ENCODE measurements at places on chromosomes 1 and 21.

- DNase-seq: peak; percentile 54
Observed at GRCh38 chr1:201022820-201023516, 546 bp downstream of the KIF21B start.

DNA sequence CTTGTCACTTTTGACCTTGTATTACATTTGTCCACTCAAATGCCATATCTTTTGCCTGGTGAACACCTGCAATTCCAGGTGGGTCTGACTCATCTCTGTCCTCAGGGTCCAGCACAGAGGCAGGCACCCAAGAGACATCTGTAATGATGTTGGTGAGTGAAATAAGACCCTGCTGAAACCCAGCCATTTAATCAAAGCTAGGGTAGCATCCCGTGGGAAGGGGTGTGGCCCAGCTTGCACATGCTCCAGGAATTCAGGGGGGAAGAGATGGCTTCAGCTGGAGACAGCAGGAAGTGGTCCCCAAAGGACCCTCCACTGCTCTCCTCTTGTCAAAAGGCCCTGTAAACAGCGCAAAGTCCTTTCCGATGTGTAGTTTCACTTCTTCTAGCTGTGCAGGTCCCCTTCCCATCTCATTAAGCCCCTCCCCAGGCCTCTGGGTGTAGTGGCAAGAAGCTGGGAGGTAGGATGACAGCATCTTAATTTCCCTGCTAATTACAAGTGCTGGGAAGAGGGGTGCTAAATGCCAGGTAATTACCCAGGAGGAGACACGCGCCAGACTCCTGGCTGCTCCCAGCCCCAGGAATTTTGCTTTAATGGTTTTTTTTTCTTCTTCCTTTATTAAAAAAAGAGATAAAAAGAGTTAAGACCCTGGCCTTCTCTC is 54.4 kb upstream of the TRABD2B start:
- no peak for DNase-seq

DNA sequence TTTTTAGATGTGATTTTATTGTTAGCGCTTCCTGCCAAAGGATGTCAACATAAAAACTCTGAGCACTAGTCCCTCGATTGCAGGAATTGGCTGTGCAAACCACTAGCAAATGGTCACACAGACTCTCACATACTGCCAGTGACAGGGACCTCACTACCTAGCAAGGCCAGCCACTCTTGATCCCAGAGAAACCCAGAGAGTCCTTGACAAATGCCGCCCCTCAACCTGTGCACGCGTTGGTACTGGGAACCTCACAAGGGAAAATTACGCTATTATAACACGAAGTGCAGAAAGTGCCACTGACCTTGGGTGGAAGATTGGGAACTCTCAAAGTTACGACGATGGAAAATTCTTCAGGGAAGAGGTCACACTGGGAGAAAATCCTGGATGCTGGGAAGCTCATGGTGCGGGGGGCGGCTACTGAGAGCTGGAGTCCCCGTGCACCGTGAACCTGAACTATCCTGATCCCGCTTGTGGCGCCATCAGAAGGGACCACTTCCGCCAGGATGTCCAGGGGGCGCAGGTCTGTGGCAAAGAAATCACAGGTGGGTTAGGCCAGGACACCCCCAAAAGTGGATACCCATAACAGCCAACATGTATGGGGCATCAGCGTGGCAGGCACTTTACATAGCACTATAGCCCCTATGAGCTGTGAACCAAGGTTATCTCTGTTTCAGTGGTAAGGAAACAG is 5.9 kb upstream of the KRTAP10-4 start:
- DNase-seq: no peak

DNA sequence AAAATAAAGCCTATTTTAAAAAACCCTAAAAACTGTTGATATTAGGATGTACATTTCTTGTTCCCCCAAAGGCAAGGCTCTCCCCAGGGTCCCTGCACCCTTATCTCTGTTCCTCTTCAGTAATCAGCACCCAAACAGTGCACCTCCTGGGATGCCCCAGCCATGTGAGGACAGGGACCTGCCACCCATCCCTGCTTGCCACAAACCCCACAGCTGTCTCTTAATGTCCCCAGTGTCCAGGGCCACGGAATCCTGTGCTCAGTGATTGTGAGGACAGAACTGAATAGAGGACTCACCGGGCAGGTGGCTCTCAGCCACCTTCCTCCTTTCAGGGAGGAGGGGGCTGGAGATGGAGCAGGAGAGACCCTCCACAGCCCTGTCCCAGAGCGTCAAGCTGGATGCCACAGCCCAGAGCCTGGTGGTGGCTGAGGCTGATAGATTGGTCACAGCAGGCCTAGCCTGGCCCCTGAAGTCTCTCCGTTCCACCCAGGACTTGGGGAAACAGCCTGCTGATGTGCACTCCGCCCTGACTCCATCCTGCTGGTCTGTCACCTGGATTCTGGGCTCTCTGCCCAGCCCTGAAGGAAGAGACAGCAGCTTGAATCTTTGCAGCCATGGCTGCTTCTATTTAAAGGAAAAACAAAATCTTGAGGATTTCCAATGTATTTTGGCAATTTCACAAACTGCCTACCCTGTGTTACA is 23.1 kb downstream of the RNF187 start:
- no peak for DNase-seq

GRCh38 chr1:179510038-179510437 is 65.7 kb downstream of the NPHS2 start:
- DNase-seq: no peak

- no peak for DNase-seq
Observed at GRCh38 chr1:214581785-214582184, 21.2 kb upstream of the CENPF start.

DNA sequence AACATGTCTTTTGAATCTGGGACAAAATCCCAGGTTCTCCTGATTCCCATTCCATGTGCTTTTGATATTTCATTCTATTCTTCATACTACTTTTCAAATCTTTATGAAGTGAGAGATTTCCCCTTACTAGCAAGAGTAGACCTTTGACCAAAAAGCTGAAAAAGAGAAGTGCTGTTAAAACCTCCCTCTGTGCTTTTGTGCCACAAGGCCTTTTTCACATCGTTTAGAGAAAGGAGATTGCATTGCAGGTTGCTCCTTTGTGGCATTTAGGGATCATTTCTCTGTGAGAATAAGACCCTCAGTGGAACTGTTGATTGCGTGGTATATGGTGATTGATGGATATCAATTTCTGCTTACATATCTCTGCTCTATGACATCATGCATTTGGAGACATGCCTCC is 148.8 kb downstream of the TGFB2 start:
- no peak for DNase-seq

GRCh38 chr1:33399375-33399774 is 31.5 kb downstream of the PHC2 start:
- DNase-seq: no peak

- no peak for DNase-seq
Observed at GRCh38 chr1:208601561-208601960, 357.4 kb upstream of the PLXNA2 start.

- DNase-seq: no peak
Observed at GRCh38 chr1:245716561-245716960, 561.8 kb downstream of the KIF26B start.

DNA sequence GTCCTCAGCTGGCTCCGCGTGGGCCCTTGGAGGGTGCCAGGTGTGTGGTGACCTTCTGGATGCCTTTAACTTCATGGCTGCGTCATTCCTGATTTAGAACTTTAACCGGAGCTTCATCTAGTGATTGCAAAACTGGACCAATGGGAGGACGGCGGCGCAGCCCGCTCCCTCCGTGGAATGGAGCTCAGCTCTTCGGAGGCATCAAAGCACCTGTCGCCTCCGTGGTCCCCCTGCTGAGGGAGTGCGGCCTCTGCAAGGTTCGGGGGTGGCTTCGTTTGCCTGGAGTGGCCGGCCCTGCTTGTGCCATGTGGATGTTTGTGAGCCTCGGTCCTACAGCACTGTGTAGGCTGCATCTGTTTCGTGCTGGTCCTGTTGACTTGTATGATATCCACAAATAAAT is 14.2 kb downstream of the CSTB start:
- no peak for DNase-seq

- DNase-seq: no peak
Observed at GRCh38 chr1:200336901-200337391, 72.9 kb downstream of the ZNF281 start.

DNA sequence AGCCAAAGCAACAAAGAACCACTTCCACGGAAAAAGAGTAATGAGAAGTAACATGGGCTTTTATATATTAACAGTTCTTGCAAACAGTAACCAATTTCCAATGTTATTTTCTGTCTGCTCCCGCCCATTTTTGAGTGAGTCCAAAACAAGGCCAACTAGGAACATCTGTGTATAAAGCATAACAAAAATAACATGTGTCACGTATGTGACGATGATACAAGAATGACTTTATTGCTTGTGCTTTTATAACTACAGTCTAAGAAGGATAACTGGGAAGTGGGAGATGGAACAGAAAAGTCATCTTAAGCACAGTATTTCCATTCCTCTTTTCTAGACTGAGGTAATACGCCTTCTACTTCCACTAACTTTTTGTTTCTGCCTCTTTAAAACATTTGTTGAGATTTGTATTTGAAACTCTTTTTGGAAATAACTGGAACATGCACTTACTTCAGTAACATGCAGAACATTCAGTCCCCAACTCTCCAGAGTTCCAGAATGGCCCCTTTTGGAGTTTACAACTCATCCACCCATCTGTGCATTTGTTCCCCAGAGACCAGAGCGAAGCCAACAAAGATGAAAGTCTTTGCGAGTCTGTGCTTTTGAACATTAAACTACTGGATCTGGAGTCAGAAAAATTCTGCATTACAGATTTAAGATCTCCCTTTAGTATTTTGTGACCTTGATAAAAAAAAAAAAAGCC is 143.0 kb upstream of the ZRANB2 start:
- DNase-seq: no peak

DNA sequence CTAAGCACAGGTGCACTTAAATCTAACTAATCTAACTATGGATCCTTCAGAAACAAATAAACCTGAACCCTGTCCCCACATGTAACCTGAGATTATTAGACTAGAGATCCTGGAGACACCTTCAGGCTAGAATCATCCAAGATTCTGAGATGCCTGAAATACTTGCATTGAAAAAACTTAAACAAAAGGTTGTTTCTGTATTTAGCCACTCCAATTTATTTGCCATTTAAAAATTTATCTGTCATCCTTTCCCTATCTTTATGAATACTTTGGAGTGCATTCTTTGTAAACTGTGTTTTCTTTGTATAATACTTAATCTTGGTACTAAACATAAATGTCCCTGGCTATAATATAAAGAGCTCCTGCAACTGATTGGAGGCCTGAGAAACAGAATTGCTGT is 270.7 kb downstream of the NCAM2 start:
- DNase-seq: no peak

DNA sequence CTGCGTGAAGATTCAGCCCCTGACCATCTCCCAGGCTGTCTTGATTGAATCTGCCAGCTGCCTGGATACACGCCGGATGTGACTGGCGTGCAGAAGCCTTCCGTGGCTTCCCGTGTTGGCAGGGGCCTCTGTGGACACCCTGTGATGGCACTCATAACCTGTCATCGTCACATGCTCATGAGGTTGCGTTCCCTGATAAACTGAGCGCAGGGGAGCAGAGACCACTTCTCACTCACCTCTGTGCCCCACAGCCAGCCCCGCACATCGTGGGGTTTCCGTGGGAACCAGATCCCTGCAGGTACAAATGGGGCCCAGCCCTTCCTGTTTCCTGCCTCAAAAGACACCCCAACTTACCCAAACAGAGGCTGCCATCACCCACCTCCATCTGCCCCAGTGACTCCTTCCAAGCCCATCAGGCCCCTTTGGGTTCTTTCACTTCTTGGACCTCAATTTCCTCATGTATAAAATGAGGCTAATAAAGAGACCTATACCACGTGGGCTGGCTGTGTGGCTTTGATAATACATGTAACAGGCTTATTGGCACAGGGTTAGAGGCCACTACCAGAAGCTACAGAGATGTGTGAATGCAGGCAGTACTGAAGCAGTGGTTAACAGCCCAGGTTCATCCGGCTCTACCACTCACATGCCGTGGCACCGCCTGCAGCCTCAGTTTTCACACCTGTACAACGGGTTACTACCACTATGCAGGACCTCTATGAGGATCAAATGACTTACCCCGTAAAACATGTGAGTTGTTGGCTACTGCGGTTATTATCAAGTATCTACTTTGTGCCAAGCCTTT is 23.6 kb downstream of the HTR6 start:
- DNase-seq: no peak

DNA sequence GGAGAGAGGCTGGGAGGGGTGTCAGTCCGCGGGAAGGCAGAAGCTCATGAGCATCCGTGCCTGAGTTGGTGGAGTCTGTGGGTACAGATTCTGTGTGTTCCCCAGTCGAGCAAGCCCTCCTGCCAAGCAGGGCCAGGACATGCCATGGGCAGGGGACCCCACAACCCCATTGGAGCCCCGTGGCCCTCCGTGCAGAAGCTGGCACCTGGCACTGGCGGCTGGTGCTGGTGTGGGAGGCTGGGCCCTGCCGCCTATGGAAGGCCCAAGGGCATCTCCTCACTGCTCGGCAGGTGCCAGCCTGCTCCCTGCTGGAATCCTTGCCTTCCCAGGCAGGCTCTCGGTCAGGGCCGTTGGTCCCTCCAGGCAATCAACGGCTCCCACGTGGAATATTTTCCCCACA is 73.7 kb downstream of the UBE2T start:
- DNase-seq: no peak

DNA sequence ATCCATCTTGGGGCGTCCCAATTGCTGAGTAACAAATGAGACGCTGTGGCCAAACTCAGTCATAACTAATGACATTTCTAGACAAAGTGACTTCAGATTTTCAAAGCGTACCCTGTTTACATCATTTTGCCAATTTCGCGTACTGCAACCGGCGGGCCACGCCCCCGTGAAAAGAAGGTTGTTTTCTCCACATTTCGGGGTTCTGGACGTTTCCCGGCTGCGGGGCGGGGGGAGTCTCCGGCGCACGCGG is 282 bp upstream of the SOD1 start:
- no peak for DNase-seq

DNA sequence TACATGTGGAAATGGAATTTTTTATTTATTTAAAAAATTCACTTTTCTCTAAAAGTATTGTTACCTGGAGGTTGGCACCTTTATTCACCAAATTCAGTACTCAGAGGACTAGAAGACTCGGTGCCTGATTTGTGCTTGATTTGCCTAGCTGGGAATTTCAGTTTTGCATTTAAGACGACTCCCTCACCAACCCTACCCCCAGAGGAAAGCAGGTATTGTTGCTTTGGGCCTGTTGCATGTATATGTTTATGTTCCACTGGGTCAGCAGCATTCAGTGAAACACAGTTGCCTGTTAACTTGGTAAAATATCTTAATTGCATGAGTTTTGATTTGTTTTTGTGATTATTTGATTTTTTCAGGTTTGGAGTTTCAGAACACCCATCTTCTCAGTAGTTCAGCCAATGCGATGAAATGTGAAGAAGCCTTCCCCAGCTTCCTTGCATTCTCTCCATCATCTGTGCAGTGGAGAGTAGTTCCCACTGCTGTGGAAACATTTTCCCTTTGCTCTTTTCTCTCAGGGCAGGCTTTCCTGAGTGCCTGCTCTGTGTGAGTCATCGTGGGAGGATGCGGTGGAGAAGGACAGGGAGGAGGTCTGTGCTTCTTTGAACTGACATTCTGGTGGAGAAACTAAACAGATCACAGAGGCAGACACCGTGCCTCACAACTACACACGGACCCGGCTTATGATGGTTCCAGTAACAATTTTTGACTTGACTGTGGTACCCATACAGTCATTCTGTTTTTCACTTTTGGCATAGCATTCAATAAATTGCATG is 6.4 kb downstream of the ADARB1 start:
- no peak for DNase-seq

- DNase-seq: no peak
Observed at GRCh38 chr1:174671826-174672225, 224.1 kb downstream of the GPR52 start.
